T1000 (cell line): ENCODE measurements at places on chromosomes 16 and 17.

GRCh38 chr17:74304184-74304583 is 21.8 kb upstream of the KIF19 start:
- DNase-seq: no peak

DNA sequence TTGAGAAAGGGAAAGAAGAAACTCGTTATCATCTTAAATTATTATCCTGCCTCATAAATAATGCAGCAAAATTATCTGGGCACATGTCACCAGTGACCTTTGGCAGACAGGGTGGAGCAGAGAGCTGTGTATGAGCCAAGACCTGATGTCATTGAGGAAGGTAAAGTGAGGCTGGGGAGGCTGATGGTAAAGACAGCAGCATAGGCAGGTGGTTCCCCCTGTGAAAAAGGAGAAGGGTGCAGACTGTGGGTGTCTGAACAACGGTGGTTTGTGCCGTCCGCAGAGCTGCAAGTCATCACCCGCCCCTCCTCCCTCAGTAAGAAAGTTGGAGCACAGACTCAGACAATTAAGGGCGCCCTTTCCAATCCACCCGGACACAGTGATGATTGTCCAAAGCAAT is 30.8 kb upstream of the METTL16 start:
- DNase-seq: no peak

DNA sequence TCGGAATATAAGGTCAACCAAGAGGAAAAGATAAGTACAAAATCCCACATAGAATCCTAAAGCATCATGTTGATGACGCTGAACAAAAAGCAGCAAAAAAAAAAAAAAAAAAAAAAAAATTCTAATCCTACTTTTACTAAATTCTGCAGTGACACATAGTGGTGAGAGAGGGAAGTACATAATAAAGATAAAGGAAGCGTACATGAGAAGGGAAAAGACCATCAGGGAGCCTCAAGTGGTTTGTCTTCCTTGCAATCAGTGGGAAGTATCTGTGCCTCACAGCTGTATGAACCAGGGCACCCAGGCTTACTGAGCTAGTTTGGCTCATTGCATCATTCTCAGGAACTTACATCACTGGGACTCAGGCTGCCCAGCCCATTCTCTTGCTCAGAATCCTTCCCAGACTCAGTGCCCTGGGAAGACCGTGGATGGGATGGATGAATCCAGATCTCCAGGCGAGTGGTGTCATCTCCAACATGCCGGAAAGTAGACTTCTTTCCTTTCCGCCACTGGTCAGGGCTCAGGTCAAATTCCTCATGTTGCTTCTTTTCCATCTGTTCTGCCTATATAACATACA is 21.2 kb downstream of the SMG6 start:
- DNase-seq: no peak

DNA sequence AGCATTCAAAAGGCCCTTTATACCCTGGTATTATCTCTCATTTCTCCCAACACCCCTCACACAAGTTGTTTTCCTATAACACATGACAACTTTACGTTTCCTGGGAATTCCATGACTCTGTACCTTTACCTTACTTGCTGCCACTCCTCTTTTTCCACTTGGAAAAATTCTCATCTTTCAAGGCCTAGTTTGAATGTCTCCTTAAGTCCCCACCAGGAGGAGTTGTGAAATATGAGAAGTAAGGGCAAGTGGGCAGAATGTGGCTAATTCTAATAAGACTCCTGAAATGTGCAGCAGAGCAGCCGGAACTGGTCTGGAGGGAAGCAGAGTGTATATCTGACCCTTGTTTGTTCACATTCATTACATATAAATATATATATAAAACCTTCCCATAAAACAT is 39.7 kb downstream of the BRCA1 start:
- no peak for DNase-seq

- DNase-seq: no peak
These were observed 66.4 kb downstream of the SRCIN1 start for GRCh38 chr17:38539386-38539785.
